ENCODE measurements at places on chromosomes 3 and 15.

DNA sequence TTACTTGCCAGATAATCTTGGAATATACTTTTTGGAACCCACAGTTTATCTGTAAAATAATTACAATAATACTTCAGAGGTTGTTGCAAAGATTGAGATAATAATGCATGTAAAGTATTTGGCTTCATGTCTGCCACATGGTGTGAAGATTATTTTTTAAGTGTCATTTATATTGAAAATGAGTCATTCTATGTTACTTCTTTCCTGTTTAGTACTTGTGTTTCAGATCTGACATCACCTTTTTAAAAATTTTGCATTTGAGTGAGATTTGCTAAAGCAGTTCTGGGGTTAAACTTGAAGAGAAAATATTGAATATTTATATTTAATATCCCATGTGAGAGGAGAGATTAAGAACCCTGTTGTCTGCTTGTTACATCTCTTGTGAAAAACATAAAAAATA, 31.2 kb downstream of the IQGAP1 start:
- DNase-seq = no peak

DNA sequence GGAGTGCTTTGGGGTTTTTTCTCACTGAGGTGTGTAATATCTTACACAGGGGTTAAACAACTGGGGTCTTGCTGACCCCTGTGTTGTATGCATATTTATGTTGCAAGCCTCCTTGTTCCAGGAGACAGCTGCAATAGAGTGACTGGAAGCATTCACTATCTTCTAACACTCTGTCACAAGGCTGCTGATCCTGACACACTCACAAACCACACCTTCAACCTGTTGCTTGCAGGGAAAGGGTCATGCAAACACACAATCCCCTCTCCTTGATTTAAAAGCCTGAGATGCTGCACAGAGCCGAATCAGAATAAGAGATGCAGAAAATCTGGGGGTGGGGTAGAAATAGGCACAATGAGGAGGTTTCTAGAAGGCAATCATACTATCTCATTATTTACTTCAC, 197.3 kb downstream of the CADPS start:
- no peak for DNase-seq

- no peak for DNase-seq
These were observed 7.0 kb downstream of the RASL12 start for GRCh38 chr15:65060641-65061397.

DNA sequence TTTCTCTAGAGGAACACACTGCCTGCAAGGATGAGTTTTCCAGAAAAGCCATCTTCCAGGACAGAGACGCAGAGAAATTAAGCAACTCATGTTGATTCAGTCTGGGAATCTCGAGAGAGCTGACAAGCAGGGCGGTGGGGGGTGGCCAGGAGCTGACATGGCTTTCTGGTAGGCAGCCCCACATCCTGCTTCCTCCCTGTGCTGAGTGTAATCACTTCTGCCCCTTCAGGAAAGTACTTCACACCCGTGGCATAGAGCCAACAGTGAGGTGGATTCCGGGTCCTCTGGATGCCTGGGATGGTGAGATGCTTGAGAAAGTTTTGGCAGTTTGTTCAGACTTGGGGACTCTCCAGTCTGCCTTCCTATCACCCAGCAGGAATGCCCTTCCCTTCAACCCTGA, 221.1 kb downstream of the SLCO3A1 start:
- DNase-seq = no peak

DNA sequence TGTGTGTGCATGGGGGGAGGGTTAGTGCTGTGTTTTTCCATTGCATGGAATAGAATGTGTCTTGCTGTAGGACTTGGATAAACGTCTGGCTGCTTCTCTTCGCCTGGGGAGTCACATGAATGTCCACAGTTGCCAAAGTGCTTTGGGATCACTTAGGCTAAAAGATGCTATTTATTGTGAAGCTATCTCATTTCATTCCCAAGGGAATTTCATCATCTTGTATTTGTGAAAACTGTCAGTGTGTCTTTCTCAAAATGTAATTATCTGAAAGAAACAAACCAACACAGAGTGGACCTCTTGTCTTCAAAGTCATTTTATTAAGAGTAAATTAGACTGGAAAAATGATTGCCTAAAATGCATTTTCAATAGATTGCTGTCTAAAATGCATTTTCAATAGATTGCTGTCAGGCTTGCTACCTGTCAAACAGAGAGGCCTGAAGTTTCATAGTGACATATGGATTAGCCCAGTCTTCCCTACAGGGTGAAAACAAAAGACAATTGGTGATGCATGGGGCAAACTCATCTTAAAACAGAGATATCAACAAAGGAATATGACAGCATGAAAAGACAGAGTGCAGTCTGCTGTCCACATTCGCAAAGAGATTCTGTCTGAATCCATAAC, 117.1 kb upstream of the GOLIM4 start:
- DNase-seq = no peak

GRCh38 chr3:122959339-122959738, 68.2 kb downstream of the SEMA5B start:
- DNase-seq = no peak

- DNase-seq = no peak
These were observed 235.2 kb upstream of the TRIM42 start for GRCh38 chr3:140442621-140443020.

DNA sequence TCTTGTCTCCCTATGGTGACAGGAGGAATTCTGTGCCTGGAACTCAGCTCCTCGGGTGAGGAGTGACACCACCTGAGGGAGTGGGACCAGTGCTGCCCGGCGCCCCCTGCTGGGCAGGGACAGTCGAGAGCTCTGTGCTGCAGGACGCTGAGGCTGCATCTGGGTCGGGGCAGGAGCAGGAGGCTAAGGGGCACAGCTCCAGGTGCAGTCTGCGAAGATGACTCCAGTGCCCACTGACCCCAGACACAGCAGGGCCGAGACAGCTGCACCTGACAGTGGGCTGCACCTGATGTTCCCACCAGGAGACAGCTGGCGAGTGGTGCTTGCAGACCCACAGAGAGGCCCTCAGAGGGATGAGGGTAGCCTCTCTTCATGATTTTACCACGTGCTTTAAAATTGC, 152.9 kb downstream of the ATP10A start:
- peak; percentile 38 for DNase-seq

- no peak for DNase-seq
These were observed 30.3 kb downstream of the TPM1 start for GRCh38 chr15:63072809-63073277.

DNA sequence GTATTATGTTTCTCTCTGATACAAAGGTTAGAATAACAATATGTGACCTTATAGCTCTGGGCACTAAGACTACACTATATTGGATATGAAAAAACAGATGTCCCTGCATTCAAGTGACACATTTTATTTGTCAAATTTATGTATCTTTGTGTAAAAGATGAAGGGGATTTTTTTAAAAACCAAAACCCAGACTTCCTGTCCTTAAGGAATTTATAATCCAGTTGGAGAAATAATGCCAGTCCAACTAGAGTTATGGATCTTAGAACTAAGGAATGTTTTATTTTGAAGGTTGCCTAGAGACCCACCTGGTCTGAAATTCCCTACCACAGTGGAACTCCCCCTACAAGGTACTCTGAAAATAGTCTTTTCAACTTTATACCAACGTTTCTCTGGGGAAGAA, 33.3 kb upstream of the PIK3CB start:
- DNase-seq = no peak

DNA sequence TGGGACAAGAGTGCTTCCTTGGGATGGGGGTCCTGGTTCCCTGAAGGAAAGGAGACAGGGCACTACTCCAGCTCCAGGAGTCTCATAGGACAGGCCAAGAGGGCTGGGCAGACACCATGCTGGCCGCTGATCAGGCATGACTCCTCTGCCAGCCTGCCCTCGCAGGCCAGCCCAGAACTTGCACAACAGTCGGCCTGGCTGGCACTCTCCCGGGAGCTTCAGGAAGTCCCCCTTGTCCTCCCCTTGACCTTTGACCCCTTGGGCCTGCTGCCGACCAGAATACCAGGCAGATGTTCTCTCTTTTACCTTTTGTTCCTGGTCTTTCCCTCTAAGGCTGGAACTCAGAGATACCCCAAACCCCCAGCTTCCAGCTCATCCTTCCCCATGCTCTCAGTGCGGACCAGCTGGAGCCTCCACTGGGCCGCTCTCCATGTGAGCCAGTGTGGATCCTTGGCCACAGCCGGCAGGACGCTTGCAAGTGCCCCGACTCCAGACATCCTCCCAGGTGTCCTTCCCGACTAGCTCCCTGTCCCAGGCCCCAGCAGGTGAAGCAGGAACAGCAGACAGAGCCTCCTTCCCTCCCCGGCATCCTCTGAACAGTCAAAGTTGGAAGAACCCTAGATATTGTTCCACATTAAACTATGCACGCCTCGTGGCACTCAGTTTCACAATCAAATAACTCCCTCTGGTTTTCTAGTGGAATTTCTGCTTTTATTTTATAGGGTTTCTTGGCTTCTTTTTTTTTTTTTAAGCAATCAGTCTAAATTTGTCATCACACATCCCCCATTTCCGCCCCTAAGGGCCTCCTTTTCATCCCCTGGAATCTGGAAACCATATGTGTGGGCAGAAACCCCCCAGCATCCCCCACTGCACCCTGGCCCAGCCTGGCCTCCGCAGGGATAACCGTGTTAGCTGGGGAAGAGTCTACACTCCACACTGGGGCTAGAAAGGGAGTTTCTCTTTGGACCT, 15.7 kb downstream of the VPS18 start:
- no peak for DNase-seq

DNA sequence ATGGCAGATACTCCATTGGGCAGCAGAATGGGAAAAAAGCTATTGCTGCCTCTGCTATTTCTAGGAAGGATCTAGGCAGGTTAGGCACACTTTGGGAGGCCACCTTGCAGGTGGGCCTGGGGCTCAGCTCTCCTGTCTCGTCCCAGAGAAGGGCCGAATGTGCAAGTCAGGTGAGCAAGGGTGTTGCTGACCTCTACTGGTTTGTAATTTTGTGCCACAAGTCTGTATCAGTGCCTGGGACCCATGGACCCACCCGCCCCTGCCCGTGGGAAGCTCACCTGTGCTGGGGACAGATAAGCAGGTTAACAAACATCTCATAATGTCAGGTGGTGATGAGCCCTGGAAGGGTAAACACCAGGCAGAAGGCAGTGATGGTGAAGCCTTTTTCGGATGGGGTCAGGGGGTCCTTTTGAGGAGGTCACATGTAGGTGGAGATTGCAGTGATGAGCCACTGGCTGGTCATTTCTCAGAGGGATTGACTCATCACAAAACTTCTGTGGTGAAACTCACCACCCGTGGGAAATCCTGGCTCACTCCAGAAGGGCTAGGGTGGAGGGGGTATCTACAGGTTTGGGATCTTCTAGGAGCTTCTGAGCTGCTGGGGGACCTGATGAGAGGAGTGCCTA, 161.3 kb downstream of the KLF13 start:
- no peak for DNase-seq

- no peak for DNase-seq
These were observed 138.4 kb downstream of the TNIK start for GRCh38 chr3:171321559-171322360.

- no peak for DNase-seq
These were observed 55.8 kb upstream of the DGKG start for GRCh38 chr3:186417791-186418190.

DNA sequence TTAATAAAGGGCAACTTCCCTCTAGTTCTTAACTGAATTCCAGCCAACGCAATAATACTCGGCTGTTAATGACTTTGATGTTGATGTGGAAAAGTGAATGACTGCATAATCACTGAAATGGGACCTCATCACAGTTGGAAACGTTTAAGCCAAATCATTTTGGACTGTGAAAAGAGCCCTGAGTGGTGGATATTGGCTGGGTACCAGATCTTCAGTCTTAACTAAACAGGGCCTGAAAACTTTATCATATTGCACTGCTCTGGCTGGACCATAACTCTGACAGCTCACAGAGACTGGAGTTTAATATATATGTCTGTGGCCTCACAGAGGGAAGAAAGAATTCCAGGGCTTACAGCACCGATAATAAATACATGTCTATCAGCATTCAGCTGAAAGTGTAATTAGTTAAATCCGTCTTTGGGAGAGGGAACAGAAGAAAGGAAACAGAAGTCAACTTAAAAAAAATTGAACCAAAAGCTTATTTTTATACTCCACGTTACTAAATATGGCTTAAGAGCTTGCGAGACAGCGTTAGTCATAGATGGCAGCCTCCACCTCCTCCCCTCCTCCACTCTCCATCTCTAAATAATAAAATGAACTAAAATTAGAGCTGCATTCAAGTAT, 222.3 kb upstream of the CDIN1 start:
- DNase-seq = no peak

- DNase-seq = peak; percentile 42
These were observed at the start of gene ALS2CL for GRCh38 chr3:46693038-46693891. Gene ALS2CL (minus strand): TSS chr3:46693679. CDS start chr3:46689440, 4,239 bp downstream.

DNA sequence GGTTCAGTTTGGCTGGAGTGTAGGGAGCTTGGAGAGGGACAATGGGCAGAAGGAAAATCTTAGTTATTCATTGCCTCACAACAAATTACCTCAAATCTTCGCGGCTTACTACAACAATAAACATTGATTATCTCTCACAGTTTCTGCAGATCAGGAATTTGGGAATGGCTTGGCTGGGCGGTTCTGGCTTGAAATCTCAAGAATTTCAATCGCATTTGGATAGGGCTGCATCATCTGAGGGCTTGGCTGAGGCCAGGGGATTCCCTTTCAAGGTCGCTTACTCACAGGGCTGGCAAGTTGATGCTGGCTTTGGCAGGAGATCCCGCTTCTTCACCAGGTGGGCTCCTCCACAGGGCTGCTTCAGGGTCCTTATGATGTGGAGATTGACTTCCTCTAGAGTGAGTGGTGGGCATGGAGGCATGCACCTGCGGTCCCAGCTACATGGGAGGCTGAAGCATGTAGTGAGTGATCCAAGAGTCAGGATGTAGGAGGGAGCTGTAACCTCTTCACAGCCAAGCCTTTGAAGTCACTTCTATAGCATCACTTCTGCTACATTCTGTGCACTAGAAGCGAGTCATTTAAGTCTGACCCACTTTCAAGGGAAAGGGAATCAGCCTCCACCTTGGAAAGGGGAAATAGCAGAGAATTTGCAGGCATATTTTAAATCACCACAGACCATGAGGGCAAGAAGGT, 63.1 kb downstream of the CDC25A start:
- DNase-seq = no peak

GRCh38 chr3:12807601-12808359, 11.3 kb downstream of the CAND2 start:
- DNase-seq = no peak

- no peak for DNase-seq
These were observed 32.2 kb downstream of the DPPA2 start for GRCh38 chr3:109284071-109284470.

DNA sequence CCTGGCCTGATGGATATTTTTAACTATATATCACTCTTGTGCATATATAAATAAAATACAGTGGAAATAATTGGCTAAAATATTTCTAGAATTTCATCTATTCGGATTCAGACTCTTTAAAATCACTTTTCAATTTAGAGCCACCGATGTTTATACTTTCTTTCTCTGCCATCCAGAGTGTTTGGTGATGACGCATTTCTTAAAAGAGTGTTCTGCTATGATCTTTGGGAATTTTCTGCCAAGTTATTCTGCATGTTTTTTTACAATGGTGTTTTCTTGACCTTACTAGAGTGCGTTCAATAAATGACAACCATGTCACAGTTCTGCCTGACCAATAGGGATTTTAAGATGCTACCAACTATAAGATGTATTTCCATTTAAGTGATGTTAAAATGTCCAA, 30.2 kb downstream of the PPP2R3A start:
- DNase-seq = no peak

- no peak for DNase-seq
These were observed 30.5 kb downstream of the MELTF start for GRCh38 chr3:196998966-196999760.

GRCh38 chr3:186920301-186920700, 10.0 kb upstream of the ST6GAL1 start:
- DNase-seq = no peak
